ENCODE measurements at places on chromosomes 1 and 21. TPM values are rescaled to one million over a fixed set of nuclear protein-coding genes. Genes with fewer than 3 reads are reported as not detected.

The GPR52 gene
- 7.3 TPM for total RNA-seq

The IL12RB2 gene
- 0.40 TPM for total RNA-seq

The ZNF683 gene
- 0.40 TPM for total RNA-seq

The DISP1 gene
- 12.8 TPM for total RNA-seq

The CYP4X1 gene
- 23.5 TPM for total RNA-seq

- DNase-seq = no peak
Measured at GRCh38 chr21:42405064-42406013, 1.6 kb downstream of the UBASH3A start.

GRCh38 chr1:46041551-46041950 lies 90.9 kb downstream of the PIK3R3 start:
- DNase-seq = no peak

- no peak for DNase-seq
Measured at GRCh38 chr1:59271561-59272260, 25.2 kb upstream of the FGGY start.

DNA sequence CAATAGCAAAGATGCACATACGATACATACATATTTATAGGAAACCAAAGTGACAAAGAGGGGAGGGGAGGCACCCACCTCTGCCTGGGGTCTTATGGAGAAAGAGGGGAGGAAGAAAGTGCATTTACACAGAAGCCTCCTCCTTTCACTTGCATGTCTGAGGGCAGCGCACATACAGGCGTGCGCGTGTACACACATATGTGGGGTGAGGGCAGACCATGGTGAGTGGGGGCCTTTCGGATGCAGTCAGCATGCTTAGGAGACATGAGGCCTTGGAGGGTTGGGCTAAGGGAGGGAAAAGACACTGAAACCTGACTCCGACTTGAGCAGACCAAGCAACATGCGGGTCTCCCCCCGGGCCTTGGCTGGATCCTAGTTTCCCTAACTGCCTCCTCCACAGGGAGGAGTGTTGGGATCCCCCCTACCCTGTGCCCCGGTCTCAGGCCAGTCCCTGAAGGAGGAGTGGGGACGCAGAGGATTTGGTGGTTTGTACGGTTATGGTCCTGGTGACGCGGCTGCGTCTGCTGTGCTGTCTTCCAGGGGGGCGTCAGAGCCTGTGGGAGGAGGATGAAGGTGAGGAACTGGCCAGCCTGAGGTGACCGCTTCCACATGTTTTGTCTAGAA lies 15.2 kb downstream of the LRRC71 start:
- DNase-seq = no peak

DNA sequence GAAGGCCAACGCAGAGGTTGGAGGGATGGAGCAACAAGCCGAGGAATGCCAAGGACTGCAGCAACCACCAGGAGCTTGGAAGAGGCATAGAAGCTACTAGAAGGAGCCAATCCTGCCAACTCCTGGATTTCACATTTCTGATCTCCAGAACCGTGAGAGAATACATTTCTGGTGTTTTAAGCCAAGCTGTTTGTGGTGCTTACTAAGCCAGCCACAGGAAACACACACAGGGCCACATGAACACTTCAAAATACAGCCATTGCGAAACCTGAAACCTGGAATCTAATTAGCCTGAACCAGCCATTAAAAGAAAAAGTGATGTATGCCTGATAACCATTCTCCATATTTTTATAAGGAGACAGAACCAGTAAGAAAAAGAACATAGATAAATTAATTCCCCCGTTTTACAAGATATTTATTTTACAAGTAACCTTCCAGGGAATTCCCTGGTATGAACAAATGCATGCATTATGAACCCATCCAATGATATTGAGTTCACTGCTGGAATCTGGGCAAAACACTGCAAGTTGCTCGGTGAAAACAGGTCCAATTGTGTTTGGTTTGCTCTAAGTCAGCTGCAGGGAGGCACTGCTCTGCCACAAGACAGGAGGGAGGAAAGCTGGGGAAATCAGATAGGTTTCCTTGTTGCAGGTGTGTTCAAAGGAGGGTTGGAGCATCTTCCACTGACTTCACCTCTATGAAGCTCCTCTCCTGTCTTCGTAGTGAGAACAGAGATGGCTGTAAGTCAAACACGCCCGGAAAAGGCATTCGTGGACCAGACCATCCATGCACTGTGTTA lies 70.2 kb downstream of the ETS2 start:
- DNase-seq = no peak

DNA sequence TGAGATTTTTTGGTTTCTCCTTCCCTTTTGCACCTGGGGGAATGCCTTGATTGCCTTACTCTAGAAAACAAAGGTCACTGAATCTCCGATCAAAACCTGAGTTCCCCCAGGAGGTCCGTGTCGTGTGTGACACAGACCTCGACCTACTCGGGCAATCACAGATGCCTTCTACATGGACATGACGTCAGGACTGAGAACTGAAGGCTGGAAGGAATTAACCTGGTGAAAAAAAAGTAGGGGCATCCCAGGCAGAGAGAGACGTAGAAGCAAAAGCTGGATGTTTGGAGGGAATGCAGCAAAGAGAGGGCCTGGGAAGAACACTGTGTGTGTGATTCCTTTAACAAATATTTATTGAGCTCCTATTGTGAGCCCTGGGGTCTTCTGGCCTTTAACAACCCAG lies 178.0 kb downstream of the PRDM2 start:
- DNase-seq = no peak

DNA sequence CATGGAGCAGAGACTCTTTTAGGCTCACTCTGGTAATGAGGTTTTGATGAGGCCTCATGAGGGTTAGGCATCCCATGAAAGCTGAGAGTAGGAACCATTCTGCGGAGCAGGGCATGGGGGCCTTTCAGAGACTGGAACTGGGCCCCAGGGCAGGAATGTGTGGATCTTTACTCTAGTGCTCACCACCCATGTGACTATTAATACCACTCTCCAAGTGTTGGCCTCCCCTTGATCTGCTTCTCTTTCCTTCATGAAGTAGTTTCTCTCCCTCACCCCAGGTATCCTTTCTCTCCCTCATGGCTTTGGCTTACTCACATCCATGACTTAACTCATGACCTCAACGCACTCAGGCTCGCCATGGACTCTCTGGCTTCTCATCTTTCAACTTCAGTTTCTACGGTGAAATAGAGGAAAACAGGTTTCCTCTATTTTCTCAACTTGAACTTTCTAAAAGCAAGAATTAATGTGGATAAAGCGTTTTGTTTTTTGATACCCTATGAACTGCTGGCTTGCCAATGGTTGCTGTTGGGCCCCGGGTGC lies 50.5 kb upstream of the GADD45A start:
- no peak for DNase-seq

- DNase-seq = no peak
Measured at GRCh38 chr1:244304156-244304555, 147.6 kb downstream of the ADSS2 start.

GRCh38 chr1:94071976-94072375 lies 49.0 kb downstream of the ABCA4 start:
- no peak for DNase-seq

Measured in lung (tissue), 17 donors.